Heart right ventricle (tissue), 16 donors: ENCODE measurements at places on chromosomes 1 and 21.

- DNase-seq = no peak
These were observed 45.7 kb downstream of the SH3GLB1 start for GRCh38 chr1:86750076-86750475.

GRCh38 chr1:50097021-50097679 lies 11.6 kb upstream of the ELAVL4 start:
- DNase-seq = no peak

DNA sequence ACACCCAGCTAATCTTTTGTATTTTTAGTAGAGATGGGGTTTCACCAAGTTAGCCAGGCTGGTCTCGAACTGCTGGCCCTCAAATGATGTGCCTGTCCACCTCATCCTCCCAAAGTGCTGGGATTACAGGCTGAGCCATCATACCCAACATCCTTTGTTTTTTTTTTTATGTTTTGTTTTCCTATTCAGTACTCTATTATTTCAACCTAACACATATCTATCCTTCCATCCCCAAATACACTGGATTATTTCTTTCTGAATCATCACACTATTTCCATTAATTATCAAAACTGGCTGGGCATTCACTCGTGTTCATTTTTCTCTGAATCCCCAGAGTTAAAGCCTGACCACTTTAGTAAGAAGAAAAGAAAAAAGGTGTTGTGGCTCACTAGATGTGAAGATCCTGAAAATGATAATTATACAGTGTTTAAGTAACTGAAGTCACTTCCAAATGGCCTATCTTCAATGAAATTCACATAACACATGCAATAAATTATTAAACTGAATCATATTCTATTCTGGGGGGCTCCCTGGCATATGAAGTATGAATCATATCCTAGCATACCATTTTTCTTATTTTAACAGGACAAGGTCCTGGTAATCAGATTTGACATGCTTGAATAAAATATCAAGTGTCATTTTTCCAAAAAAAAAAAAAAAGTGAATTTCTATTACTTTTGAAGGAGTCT lies 1754.2 kb downstream of the BRINP3 start:
- DNase-seq = no peak

GRCh38 chr1:15702722-15703550 lies 18.8 kb downstream of the PLEKHM2 start:
- DNase-seq = no peak

- DNase-seq = no peak
These were observed 23.5 kb downstream of the SMYD3 start for GRCh38 chr1:246483569-246483933.

- no peak for DNase-seq
These were observed 100.1 kb upstream of the AKT3 start for GRCh38 chr1:243950166-243950565.

DNA sequence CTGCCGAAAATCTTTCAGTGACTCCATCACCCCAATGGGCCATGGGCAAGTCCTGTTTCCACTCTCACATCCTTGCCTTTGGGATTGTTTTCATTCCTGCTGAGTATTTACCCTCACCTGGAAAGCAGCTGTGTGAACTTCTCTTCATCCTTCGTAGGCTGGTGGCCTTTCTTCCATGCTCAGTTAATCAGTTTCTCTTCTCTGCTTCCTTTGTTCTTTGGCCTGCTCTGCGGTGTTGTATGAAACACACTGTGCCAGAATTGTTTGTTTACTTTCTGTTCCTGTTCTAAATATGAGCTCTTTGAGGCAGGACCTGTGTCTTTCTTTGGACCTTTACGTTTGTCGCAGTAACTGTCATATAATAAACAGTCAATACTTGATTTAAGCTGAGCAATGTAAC lies 48.6 kb downstream of the ITSN1 start:
- DNase-seq = no peak

- no peak for DNase-seq
These were observed 227.6 kb downstream of the LMO4 start for GRCh38 chr1:87556326-87556725.

- no peak for DNase-seq
These were observed 12.3 kb downstream of the SLC9C2 start for GRCh38 chr1:173590557-173590956.
